Adrenal gland (tissue), 19 donors: ENCODE measurements at places on chromosomes 6 and 20.
A peak's percentile ranks its signal among the peaks of the same experiment; 100 is the strongest.

- DNase-seq, result peak; percentile 65
These were observed 62.2 kb downstream of the FILIP1 start for GRCh38 chr6:75431379-75431778.

- DNase-seq, result no peak
These were observed 801 bp upstream of the KIFC1 start for GRCh38 chr6:33390767-33391277.

DNA sequence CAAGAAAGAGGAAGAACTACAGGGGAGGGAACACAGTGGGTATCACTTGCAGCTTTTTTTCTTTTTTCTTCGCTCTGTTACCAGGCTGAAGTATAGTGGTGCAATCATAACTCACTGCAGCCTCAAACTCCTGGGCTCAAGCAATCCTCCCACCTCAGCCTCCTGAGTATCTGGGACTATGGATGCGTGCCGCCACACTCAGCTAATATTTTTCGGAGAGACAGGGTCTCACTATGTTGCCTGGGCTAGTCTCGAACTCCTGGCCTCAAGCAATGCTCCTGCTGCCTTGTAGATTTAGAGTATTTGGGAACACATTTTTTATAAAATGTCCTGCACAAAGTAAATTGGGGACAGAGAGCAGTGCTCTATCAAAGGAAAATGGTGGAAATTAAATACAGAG is 28.3 kb downstream of the PARD6B start:
- no peak for DNase-seq

GRCh38 chr6:158739673-158740072 is 79.5 kb downstream of the EZR start:
- no peak for DNase-seq

DNA sequence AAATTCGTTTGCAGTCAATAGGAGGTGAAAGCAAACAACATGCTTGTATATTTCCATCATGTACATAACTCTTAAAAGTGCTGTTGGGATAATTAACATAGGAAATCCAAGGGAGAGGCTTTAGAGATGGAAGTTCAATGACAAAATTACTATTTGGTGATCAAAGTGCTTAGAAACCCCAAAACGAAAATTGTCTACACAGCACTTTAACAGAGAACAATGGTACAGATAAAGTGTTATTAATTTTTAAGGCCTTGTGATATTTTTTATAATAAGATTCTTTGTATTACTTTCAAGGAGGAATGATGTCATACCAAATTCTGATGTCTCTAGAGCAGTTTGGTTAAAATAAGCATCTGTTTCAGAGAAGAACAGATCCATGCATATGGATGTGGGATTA is 406.3 kb downstream of the EPHA7 start:
- DNase-seq, result no peak

- no peak for DNase-seq
These were observed 934 bp downstream of the KCNK5 start for GRCh38 chr6:39228111-39228971.

- no peak for DNase-seq
These were observed 14.0 kb upstream of the GRM4 start for GRCh38 chr6:34159844-34160243.
